ENCODE measurements at places on chromosomes 11 and 22.

DNA sequence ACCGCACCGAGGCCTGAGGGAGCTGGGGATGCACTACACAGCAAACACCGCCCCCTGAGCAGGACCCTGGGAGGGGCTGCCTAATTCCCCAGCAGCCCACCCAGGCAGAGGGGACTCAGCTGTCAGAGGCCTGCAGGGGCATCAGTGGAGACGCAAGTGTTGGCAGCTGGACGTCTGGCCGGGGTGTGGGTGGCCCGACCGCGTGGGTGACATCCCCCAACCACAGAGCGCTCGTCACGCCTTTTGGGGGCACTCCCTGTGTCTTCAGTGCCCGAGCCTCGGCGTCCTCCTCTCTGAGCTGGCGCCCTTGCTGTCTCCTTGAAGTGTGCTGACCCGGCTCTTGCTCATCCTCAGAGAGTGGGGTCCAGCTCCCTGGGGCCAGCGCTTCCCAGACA, 150.2 kb downstream of the BRD1 start:
- DNase-seq = no peak

- DNase-seq = peak; percentile 35
Measured at GRCh38 chr11:35163702-35164496, 24.9 kb downstream of the CD44 start.

GRCh38 chr11:92775003-92775676, 194.3 kb upstream of the MTNR1B start:
- no peak for DNase-seq

DNA sequence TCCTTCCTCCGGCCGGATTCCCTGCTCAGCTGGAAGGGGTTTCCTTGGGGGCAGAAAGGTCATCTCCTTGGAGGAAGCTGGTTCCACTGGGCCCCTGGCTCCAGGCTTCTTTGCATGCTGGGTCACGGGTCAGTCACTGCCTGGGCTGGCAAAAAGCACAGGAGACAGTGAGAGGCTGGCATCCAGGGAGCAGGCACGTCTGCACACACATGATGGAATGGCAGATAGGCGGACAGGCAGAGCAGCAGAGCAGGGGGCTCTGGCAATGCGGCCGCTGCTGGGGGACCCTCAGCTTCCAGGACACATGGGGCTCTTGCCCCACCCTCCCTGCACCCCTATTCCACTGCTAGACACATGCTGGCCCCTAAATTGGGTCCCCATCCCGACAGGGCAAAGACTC, 40.4 kb downstream of the C11orf58 start:
- no peak for DNase-seq

DNA sequence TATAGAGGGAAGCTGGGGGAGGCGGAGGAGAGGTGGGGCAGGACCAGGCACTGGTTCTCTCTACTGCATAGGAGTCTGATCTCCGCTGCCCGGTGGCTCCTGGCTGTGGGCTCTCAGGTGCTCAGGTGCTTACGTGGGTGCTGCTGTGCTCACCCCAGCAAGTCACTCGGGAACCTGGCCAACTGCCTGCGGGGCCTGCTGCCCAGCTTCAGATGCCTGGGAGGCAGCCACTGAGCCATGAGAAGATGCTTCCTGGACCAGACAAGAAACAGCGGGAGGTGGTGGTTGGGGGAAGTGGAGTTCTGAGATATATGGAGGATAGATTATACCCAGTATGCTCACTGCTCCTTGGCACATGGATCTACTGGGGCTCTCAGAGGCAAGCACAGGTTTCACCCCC, 1303.4 kb downstream of the TBC1D22A start:
- no peak for DNase-seq

GRCh38 chr11:68328374-68329091, 16.1 kb downstream of the LRP5 start:
- DNase-seq = no peak

DNA sequence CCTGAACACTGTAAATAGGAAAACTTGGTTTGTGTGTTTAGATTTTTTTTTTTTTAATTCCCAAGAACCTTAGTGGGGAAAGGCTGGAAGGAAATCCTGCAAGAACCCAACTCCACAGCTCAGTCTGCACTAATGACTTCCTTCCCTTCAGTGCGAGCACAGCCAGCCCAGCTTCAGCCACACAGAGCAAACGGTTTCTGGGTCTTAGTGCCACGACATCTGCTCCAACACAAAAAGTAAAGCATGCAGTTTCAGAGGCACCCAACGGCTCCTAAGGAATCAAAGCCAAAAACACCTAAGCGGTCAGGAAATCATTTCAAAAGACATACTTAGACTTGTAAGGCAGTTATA, 236.1 kb downstream of the TTC28 start:
- peak; percentile 25 for DNase-seq

- DNase-seq = no peak
Measured at GRCh38 chr11:83401506-83402225, 115.5 kb upstream of the CCDC90B start.

DNA sequence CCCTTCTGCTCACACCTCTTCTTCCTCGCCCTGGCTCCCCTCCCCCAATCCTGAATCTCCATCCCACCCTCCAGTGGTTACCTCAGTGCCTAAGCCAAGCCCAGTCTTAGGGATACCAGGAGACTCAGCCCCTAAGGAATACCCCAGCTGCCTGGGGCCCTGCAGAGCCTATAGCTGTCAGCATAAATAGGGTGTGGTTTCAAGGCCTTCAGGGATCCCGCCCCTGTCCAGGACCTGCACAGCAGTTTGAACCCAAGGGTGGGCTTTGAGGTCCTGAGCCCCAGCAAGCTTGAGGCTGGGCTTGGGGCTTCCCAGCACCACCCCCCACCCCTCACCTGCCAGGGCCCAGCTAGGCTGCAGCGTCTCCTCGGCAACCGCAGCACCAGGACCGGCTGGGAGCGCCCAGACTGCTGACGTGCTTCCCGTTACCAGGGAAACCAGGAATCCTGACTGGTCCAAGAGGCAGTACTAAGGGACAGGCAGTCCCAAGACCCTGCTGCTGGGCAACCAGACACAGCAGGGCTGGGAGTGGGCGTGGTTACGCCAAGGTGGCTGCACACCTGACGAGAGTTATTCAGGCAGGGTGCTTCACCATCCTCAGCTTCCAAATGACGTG, 13.7 kb downstream of the APBB1 start:
- peak; percentile 14 for DNase-seq

GRCh38 chr11:64447831-64448598, 89.1 kb downstream of the RPS6KA4 start:
- peak; percentile 36 for DNase-seq

GRCh38 chr11:28123151-28123581, 15.0 kb downstream of the METTL15 start:
- no peak for DNase-seq

DNA sequence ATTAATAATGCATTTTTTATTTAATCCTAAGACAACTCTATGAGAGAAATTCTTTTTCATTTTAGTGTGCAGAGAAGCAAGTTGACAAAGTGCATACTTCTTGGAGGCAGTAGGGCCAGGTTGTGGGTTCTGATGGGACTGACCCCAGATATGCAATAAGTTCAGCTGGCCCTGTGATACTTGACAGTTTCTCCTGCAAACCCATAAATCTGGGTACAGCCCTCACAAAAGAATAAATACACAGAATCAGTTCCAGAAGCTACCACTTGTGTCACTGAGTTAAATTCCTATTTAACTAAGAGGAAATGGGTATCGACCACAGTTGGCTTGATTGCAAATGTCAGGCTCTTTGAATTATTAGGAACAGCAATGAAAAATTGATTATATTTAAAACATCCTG, 598.5 kb upstream of the API5 start:
- no peak for DNase-seq

GRCh38 chr22:38171927-38172831, 9.5 kb downstream of the PLA2G6 start:
- DNase-seq = no peak

GRCh38 chr11:100730266-100730665, 43.2 kb downstream of the ARHGAP42 start:
- no peak for DNase-seq

- DNase-seq = no peak
Measured at GRCh38 chr11:109885006-109885405, 208.2 kb upstream of the ZC3H12C start.

- DNase-seq = peak; percentile 15
Measured at GRCh38 chr22:36457688-36458450, 23.6 kb downstream of the TXN2 start.

- DNase-seq = no peak
Measured at GRCh38 chr11:87574193-87574592, 536.5 kb downstream of the TMEM135 start.

- DNase-seq = no peak
Measured at GRCh38 chr22:35230839-35231584, 26.3 kb upstream of the HMGXB4 start.
